CD4-positive, alpha-beta T cell treated with Interferon gamma for 1 hour (primary cell): ENCODE measurements at places on chromosomes 7 and 10.

DNA sequence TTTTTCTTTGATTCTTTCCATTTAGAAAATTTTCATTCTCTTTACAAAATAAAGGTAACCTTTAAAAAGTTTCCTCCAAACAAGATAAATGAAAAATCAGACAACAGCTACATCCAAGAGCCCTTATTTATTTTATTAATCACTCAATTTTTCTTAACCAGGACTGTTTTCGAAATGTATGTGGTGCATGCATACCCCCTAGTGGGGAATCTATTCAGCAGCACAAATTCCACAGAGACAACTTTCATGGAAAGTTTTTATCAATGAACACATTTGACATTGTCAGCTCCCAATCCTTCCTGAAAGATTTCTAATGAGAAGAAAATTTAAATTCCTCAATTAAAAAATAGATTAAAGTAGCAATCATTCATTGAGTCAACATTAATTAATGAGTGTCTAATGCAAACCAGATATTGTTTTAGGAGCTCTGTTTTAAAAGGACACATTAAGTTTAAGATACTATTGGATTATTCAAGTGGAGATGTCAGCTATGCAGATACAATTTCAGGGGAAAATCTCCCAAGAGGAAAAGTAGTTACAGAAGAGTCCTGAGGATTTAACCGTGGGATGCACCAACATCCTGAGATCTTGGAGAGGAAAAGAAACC lies 5.2 kb upstream of the HTR7 start:
- DNase-seq = no peak

- DNase-seq = no peak
Observed at GRCh38 chr10:13038391-13038790, 36.9 kb upstream of the CCDC3 start.

DNA sequence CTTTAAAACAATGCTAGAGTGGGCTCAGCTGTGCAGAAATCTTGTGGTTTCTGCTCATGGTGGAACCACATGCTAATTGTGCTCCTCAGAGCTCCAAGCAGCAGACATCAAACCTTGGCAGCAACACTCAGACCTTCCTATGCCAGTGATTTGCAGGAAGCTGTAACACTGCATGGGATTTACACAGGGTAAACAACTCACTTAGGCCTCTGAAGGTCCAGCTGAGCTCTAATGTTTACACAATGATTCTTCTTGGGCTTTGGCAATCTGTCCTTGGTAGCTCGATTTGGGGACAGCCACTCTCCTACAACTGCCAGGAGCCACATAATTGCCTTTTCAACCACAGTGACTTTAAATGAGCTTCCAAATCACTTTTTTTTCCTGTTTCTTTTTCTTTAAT lies 97.7 kb upstream of the PDLIM1 start:
- no peak for DNase-seq

DNA sequence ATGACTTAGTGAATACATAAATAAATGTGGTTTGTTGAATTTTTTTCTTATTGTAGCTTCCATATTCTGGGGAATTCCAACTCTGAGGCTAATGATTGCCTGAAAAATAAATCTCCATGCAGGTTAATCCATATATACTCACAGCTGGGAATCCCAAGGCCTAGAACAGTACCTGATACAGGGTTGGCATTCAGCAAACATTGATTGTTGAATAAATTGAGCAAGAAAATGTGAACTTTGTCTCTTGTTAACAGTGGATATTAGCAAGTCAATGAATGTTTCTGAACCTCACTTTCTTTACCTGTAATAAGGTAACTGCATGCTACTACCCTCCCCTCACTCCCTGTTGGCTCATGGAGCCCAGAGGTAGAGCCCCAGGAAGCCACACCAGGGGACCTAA lies 253.6 kb upstream of the AOAH start:
- DNase-seq = no peak

GRCh38 chr7:88546808-88547207 lies 212.7 kb upstream of the ZNF804B start:
- DNase-seq = no peak
